Activated naive CD8-positive, alpha-beta T cell treated with anti-CD3 and anti-CD28 coated beads, Interleukin-2, amount 10 ng/mL, durations not matched to agents 7 days and 5 days (primary cell): ENCODE measurements at places on chromosomes 13 and 19. TPM values are rescaled to one million over a fixed set of nuclear protein-coding genes. Genes with fewer than 3 reads are reported as not detected.

GRCh38 chr19:11373166-11373884, 1.1 kb upstream of the SWSAP1 start:
- DNase-seq, result no peak

- no peak for DNase-seq
These were observed 116.1 kb upstream of the TSC22D1 start for GRCh38 chr13:44692173-44692713.

DNA sequence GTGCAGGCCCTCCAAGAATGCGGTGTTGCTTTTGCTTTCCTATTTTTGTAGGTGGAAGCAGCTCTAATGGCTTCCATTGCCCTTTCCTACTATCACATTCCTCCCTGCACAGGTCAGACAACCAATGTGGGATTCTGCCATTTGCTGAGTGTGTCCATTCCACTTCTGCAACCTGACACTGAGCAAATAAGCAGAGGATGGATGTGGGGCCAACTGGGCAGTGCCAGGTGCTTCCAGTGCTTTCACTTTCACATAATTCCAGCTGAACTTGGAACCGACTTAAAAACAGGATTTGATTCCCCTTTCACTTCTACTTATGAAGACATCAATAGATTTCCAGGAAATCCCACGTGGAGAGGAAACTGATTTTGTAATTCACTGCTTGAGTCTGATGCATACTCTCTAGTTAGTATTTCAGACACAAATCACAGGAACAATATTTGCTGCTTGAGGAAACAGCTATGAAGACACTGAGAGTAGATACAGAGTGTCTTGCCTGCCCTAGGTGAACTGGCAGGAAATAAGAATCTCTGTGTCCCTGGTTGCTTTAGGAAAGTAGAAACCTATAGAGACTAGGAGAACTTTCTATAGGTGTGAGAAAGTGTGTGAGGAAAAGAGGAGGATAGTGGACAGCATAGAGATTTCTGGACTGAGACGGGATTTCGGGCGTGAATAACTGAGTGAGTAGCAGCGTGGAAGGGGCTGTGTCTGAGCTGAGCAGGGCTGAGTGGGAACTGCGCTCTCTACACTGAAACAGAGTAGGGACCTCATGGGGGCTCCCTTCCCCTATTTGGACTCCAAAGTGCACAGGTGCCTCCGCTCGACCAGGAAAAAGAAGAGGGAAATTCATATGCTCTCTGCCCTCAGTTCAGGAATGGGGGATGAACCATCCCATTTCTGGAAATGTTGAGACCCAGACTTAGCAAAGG, 22.5 kb downstream of the LGALS16 start:
- DNase-seq, result no peak

DNA sequence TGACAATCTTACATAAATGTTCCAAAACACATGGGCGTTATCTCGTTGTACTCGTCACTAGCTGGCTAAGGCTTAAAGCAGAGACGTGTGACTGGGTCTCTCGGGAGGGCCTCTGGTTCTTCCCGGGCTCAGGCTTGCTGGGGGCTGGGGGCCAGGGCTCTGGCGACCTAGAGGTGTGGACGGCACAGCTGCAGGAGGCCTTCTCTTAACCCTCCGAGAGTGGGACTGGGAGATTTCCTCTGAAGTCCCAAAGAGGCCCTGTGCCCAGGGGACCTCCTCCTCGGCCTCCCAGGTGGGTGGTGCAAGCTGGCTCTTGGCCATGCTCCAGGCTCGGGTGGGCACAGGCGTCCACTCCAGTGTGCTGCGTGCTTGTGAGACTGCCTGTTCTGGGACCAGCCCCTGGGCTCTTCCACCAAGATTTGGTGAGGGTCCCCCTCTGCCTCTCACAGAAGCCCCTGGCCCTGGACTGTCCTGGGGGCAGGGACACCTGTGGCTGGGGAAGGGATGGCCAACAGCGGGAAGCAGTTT, 2.2 kb downstream of the CAPS start:
- DNase-seq, result no peak

- no peak for DNase-seq
These were observed 1.9 kb downstream of the ISYNA1 start for GRCh38 chr19:18435842-18436670.

GRCh38 chr13:109680288-109680687, 106.1 kb downstream of the IRS2 start:
- no peak for DNase-seq

- DNase-seq, result no peak
These were observed 139.3 kb downstream of the IRS2 start for GRCh38 chr13:109647053-109647452.

DNA sequence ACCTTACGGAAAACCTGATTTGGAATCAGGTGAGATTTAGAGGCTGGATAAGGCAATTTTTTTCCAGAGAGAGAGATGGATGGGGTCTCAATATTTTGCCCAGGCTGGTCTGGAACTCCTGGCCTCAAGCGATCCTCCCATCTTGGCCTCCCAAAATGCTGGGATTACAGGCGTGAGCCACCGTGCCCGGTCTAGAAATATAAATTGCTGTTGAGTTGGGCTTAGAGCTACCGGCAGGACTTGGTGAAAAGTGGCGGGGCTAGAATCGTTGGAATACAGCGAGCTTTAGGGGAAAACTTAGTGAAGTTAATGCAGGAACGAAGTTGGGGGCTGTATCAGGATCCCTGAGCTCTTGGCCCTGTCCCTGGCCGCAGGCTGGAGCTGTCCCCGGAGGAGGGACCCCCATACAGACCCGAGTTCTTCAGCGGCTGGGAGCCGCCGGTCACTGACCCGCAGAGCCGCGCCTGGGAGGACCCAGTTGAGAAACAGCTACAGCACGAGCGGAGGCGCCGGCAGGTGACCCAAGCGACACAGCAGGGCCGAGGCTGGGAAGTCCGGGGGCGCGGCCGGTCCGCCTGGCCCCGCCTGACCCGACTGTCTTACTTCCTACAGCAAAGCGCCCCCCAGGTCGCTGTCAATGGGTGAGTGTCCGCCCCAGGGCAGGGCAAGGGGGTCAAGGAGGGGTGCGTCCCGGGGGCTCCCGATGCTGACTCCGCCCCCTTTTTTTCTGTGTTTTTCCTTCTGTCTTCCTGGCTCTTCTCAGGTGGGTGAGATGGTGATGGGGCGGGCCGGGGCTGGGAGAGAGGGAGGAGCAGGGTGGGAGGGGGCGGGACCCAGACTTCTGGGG, 7.6 kb downstream of the EPS8L1 start:
- no peak for DNase-seq

GRCh38 chr13:67855741-67856238, 625.7 kb upstream of the PCDH9 start:
- no peak for DNase-seq

- no peak for DNase-seq
These were observed at the start of gene LYPD4 for GRCh38 chr19:41844601-41845000. Gene LYPD4 (minus strand): TSS chr19:41844683. CDS start chr19:41839285, 5,398 bp downstream.

DNA sequence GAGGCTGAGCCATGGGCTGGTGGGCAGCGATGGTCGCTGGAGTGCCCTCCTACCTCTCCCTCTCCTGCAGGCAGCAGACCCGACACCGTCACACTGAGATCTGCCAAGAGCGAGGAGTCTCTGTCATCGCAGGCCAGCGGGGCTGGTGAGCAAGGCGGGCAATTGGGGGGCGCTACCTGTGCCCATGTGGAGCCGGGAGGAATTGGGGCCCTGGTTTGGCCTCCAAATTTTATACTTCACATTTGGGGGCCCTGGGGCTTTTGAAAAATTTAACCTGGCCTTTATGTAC, 9.9 kb downstream of the ARHGAP33 start:
- no peak for DNase-seq

Gene MLNR
- total RNA-seq, result not detected

Gene CLN5
- total RNA-seq, result 18.9 TPM

Gene SIPA1L3
- 20.3 TPM for total RNA-seq
